GM23338 (cell line): ENCODE measurements at places on chromosomes 1 and 21.

DNA sequence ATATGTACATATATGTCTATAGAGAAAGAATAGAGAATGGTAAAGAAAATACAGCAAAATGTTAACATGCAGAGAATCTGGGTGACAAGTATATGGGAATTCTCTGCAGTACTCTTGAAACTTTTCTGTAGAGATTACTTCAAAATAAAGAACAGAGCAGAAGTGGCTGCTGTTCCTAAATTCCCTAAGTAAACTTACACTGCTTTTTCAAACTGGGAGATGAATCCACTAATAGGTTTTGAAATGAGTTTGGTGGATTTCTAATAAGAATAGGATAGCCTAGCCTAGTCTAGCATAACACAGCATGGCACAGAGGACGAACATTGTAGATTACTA is 450 bp upstream of the CR2 start:
- no peak for DNase-seq

- DNase-seq = no peak
These were observed 20.7 kb upstream of the ABCB10 start for GRCh38 chr1:229579059-229579673.

DNA sequence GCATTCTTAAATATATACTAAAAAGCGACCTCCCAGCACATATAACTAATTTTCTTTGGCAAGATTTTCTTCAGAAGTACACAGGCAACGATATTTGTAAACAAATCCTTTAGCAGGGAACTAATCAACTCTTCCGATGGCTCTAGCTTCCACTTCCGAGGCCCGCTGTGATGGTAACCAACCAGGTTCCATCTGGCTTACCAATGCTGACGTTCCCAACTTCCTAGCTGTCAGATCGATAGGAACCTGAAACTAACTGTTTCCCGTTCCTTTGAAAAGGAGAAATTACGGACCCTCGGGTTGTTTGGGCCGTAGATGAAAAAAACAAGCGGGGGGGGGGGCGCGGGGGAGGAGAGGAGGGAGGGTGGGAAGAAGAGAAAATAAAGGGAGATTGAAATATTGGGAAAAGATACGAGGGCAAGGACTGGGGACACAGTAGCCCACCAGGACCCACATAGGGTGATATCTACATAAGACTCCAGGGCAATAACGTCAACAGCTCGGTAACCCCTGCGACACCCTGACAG is 513 bp downstream of the GTF2B start:
- peak; percentile 60 for DNase-seq

GRCh38 chr1:177914603-177915002 is 55.3 kb downstream of the SEC16B start:
- no peak for DNase-seq
